ENCODE measurements at places on chromosomes 16 and 17. TPM values are rescaled to one million over a fixed set of nuclear protein-coding genes. Genes with fewer than 3 reads are reported as not detected.

KRTAP1-1 gene
- not detected for total RNA-seq

ENPP7 gene
- not detected for total RNA-seq

CTNS gene
- total RNA-seq, result 15.5 TPM

KRTAP4-1 gene
- total RNA-seq, result not detected
